ENCODE measurements at places on chromosomes 11 and 22.

DNA sequence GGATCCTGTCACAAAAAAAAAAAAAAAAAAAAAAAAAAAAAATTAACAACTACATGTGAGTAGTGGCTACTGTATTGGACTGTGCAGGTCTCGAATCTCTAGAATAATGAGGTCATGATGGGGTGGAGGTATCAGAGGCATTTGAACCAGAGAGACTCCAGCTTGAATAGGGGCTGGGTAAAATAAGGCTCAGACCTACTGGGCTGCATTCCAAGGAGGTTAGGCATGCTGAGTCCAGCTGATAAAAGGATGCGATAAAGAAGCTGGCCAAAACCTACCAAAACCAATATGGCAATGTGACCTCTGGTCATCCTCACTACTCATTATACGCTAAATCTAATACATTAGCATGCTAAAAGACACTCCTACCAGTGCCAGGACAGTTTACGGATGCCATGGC lies 5.9 kb upstream of the PACSIN3 start:
- DNase-seq, result no peak

DNA sequence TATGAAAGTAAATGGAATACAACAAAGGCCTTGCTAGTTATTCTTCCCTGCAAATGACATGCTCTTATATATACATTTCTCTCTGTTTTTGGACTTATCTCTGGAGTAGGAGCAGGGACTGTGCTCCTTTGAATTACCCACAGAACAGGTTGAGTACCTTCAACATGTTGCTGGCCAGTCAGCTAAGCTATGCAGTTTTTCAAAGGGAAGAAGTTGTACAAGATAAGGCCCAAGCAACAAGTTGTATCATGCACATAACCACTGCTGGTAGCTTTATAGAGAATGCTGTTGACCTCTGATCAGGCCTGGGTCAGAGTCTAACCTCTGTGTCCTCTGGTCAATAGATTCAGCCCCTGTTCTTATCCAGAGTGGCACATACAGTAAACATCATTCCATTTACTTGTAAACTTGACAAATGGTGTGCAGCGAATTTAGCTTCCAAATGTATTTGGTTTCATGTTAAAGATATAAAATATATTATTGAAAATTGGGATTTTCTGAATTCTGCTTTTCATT lies 99.6 kb downstream of the C11orf87 start:
- DNase-seq, result no peak

DNA sequence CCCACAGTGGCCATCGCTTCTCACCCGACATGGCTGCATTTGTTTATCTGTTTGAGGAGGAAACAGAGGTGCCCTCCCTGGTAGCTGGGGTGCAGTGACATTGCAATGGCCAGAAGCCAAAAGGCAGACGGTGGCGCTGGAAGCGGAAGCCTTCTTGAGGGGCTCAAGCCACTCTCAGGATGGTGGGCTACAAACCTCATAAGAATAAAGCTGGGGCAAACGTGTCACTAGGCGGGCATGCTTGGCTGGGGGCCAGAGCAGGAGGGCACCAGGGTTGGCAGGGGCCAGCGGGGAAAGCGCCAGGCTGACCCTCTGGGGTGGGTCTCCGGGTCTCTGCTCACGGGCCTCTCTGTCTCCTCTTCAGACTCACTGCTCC lies 12.6 kb downstream of the TNNT3 start:
- DNase-seq, result no peak

GRCh38 chr11:92306966-92307510 lies 82.4 kb downstream of the FAT3 start:
- DNase-seq, result no peak

DNA sequence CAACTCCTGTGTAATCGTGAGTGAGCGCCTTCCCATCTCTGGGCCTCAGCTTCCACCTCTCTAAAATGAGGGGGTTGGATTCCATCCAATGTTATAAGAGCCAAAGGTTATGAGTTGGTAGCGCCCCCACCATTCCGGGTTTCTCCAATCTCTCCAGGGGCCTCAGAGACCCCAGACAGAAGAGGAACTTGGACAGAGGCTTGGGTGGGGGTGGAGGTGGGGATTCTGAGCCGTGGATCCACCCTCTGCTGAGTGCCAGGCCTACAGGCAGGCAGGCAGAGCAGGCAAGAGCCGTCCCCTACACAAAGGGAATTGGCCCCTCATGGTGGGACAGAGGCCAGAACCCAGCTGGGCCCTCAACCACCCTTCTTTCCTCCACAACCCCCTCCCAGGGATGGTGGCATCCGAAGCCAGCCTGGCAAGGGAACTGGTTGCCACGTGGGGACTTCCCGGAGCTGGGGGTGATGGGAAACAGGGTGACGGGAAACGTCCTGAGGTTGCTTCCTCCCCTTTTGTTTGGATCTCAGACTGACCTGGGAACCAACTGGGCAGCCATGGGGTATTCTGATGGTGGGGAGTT lies 31.8 kb downstream of the TXN2 start:
- no peak for DNase-seq

- no peak for DNase-seq
Measured at GRCh38 chr22:21665047-21665851, 563 bp upstream of the PPIL2 start.

- DNase-seq, result no peak
Measured at GRCh38 chr11:64230985-64231365, 627 bp downstream of the DNAJC4 start.

GRCh38 chr11:131653260-131653659 lies 282.8 kb downstream of the NTM start:
- DNase-seq, result no peak

GRCh38 chr22:41117127-41117965 lies 25.0 kb downstream of the EP300 start:
- no peak for DNase-seq

DNA sequence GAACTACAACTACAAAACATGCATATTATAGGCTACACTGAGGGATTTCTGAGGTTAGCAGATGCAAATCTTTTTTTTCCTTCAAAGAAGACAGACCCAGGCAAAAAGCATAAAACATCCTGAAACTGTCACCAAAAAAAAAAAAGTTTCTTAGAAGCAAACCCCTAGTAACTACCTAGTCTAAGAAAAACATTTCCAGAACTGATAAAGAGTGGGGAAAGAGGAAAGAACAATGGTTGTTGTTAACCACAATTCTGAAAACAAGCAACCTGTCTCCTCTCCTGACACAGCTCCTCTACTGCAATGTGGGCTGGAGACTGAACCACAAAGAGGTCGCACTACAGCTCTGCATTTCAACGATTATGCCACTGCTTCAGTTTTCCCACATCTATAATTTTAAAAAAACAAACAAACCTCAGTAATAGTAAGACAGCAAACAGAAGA lies 15.0 kb downstream of the DENND5A start:
- DNase-seq, result no peak

- DNase-seq, result no peak
Measured at GRCh38 chr22:29481265-29482000, 1.4 kb downstream of the NEFH start.

- no peak for DNase-seq
Measured at GRCh38 chr11:76625472-76626186, 44.9 kb downstream of the LRRC32 start.

GRCh38 chr11:106231591-106231990 lies 154.1 kb downstream of the AASDHPPT start:
- DNase-seq, result peak; percentile 14

DNA sequence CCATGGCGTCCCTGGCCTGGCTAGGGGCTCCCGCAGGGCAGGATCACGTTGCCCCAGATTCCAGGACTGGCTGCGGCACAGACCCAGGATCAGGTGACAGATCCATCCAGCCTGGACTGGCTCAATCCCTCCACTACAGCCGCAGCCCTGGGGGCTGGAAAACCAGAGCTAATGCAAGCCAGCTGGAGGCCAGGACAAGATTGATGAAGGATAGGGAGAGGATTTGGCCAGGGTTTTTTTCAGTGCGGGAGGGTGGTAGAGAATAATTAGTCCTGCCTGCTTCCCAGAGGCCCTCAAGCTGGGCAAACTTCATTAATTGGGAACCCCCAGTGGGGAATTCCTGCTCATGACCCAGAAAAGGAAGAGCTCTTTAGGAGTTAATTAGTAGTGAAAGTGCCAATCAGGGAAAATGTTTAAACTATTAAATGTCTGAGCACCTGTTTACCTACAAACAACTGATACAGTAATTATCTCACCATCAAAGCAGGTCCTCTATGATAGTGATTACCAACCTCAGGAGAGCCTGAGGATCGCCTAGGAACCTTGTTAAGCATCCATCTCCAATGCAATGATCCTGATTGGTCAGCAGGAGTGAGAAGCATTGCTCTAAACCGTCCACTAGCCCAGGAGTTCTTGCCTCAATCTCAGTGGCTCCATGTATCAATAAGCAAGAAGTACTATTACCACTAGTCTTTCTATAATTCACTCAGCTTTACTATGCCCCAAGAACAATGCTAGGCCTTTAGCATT lies 33.0 kb upstream of the MYOD1 start:
- DNase-seq, result no peak

DNA sequence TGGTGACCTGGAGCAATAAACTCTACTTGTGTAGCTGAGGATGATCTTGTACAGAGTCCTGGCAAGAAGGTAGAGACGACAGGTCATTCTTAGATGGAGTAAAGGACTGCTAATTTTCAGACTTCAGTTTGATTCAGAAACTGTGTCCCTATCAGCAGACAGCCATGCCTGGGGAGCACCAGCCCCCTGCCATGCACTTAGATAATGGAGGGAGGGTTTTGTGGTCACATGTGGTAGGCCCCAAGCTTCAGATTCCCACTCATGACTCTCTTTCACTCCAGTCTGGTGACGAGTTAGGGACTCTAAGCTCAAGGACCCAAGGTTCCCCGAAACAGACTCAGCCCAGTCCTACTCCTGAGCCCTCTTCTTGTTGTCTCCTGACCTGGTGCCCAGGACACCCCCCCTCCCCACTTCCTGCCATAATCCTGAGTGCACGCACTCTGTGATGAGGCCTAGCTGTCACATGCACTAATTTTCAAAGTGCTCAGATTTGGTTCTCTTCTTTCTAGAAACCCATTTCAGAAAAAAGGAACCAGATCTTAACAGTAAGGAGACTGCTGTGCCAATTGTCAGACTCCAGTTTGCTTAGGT lies 10.2 kb upstream of the AMPD3 start:
- DNase-seq, result no peak

DNA sequence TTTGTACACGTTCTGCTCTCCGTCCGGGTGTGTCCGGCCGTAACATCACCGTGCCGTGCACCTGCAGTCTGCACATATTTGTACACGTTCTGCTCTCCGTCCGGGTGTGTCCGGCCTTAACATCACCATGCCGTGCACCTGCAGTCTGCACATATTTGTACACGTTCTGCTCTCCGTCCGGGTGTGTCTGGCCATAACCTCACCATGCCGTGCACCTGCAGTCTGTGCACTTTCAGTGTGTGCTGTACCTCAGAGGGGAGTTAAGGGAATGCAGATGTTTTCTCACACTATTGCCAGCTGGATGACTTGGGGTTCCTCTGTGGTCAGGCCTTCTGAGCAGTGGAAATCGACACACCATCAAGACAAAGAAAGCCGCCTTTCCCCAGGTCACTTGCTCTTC lies 4.2 kb downstream of the TTLL8 start:
- no peak for DNase-seq

GRCh38 chr11:62295504-62295903 lies 3.4 kb downstream of the SCGB1D4 start:
- no peak for DNase-seq

GRCh38 chr11:62974848-62975522 lies 9.8 kb downstream of the SLC22A6 start:
- DNase-seq, result no peak

DNA sequence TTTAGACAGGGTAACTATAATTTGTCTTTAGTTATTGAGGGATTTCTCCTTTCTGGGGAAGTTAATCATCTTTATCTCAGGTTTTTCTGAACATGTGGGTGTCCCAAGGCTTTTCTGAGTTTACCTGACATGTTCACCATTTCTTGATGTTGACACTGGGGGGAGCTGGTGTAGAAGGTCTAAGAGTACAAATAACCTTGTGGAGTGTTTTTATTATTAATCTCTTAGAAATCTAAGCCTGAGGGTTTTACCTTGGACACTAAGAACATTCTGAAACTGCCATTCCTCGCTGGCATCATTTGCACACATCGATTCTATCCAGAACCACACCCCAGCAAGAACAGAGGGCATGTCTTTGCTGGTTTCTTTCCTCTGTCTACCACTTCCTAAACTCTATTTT lies 15.6 kb upstream of the C11orf91 start:
- DNase-seq, result no peak

DNA sequence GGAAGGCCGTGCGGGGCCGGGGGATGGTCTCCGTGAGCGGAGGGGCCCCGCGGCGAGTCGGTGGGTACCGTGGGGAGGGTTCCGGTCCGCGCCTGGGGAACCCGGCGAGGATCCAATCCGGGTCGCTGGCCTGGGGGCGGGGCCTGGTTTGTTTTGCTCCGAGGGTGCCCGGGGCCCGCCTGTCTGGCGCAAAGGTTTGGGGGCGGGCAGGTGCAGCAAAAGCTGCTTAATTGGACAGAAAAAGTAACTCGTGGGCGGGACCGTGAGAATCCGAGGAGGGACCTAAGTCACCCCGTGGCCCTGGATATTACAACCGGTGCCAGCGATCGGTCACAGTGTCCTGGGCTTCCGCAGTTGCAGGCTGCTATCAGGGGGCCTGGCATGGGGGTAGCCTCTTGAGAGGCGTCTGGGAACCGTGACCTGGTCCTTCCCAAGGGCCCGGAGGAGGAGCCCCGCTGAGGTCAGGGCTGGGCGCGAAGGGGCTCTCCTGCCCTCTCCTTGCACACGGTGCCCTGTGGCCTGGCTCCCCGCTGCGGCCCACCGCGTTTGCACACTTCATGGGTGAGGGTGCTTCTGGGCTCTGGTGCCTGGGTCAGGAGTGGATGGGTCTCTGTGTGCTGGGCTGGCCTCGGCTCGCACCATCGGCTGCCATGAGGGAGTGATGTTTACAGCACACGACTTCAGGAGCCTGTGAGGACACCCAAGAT lies 1.4 kb downstream of the PNPLA2 start:
- DNase-seq, result no peak

- DNase-seq, result no peak
Measured at GRCh38 chr11:131065435-131066413, 149.4 kb upstream of the SNX19 start.

DNA sequence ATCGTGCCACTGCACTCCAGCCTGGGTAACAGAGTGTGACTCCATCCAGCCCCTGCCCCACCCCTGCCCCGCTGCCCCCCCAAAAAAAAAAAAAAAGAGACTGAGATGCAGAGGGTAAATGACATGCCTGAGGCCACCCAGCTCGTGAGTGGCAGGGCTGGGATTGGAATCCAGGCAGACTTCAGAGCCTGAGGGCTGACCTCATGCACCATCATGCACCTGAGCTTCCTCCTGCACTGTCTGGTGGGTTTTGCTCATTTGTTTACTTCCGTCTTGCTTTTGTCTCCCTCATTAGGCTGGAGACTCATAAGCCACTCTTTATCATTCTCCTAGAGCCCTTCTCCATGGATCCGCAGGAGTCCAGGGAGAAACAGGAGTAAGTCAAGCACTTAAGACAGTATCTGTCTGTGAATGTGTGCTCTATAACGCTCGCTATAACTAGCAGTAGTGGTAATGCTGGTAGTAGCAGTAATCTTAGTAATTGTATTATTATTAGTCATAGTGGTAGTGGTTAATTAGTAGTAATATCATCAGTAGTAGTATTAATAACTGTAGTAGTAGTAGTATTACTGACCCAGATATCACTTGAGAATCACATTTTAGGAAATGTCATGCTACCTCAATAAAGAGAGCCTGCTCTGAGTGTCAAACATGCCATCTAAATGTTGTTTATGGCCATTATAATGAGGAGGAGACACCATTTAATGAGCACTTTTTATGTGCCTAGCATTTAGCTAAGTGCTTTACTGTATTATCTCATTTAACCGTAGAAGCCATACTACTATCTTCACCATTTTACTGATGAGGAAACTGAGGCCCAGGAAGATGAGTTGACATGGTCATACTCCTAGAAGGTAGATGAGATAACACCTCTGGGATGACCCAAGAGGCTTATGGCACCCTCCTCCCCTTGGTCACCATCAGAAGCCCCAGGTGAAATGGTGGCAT lies 85.0 kb downstream of the NAT10 start:
- DNase-seq, result no peak
